DMS53 (cell line): ENCODE measurements at places on chromosomes 2 and 18.

GRCh38 chr2:207512356-207512755 is 17.4 kb upstream of the CREB1 start:
- DNase-seq, result no peak

DNA sequence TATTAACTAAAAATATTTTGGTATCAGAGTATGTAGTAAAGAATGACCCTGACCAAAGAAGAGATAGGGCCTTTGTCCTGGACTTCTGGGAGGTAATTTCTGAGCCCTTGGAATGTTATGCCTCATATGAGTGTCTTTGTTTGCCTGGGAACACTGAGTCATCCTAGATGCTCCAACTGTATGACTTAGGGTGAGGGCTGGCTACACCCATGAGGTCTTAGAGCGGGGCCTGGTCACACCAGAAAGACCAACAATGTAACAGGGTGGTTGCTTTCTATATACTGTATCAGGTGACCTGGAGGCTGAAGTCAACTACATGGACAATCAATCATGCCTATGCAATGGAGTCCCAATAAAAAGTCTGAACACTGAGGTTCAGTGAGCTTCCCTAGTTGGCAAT is 253.1 kb downstream of the MBD2 start:
- DNase-seq, result no peak

- no peak for DNase-seq
Measured at GRCh38 chr2:3523551-3524041, 4.3 kb upstream of the ADI1 start.

DNA sequence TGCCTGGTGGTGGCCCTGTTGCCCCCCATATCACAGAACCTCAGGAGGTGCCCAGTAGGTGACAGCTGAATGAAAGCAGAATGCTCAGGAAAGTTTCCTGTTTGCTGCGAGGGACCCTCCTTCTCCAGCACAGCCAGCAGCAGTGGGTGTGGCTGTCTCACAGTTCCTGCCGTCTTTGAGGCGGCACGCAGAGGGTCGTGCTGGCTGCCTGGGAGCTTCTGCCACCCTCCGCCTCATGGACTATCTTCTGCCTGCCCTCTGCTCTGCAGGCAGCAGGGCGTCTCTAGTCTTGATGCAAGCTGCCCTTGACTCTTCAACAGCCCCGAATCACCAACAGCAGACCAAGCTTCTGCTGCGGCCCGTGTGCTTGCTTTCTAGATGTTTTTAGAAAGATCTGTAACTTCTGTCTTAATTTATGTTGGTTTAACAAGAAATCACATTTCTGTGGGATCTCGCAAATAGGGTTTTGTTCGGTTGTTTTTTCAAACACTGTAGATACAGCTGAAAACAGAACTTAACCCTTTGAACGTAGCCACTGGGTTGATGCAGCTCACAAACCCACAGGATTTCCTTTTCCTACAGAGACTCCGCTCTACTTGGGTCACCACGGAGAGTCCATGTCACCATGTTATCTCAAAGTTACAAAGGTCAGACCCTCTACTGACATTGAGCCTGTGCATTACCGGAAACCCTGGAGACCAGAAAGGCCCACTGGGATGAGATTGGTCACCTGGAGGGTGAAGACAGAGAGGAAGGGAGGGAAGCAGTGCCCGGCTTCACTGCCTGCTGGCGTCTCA is 144.9 kb downstream of the ACOXL start:
- no peak for DNase-seq

DNA sequence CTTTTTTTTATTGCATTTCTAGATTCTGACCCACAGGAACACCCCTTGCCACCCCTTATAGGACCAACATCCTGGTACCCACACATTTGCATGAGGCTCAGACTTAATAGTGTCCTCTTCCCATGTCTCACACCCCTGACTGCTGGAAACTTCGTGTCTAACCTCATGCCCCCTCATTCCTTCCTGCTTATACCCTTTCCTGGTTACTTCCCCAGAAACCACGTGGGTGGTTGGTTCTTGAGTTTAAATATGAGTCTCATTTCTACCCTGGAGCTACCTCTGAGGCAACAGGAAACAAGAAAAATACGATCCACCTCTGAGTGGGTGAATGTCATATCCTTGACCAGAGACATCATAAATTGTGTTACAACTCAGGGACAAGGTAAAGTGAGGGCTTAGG is 1.6 kb downstream of the TNP1 start:
- DNase-seq, result no peak
